ENCODE measurements at places on chromosomes 1 and 21.

DNA sequence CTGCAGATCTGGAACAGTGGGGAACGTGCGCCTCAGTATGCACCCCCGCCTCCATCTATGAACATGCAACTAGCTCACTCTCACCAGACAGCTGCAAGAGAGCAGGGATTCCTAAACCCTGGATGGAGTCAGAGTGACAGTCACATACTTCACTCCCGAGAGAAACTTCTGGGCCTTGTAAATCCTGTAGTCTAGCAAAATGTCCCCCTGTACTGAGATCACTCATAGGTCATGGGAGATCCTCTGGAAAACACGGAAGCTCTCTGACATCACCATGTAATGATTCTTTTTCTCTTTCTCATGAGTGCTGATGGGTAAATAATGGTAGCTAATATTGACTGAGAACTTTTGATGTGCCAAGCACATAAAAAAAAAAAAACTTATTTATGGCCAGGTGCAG, 23.4 kb upstream of the TARDBP start:
- no peak for DNase-seq

DNA sequence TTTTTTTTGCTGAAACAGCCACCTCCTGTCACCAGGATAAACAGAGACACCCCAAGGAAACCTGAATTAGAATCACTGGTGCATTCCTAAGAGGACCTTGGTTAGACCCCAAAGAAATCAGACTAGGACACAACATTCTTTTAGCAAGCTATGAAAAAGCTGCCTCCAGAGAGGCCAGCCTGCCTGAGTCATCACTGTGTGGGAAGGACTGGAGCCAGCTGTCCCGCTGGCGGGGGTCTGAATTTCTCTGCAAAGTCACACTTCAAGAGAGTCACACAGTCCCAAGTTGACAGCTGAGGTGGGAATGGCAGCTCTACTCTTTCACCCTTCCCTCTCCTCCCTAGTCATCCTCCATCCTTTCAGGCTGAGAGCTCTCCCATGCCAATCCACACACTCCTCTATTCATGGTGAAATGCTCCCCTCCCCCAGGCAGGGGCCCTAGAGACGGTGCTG, 405.0 kb upstream of the POU3F1 start:
- DNase-seq = no peak

DNA sequence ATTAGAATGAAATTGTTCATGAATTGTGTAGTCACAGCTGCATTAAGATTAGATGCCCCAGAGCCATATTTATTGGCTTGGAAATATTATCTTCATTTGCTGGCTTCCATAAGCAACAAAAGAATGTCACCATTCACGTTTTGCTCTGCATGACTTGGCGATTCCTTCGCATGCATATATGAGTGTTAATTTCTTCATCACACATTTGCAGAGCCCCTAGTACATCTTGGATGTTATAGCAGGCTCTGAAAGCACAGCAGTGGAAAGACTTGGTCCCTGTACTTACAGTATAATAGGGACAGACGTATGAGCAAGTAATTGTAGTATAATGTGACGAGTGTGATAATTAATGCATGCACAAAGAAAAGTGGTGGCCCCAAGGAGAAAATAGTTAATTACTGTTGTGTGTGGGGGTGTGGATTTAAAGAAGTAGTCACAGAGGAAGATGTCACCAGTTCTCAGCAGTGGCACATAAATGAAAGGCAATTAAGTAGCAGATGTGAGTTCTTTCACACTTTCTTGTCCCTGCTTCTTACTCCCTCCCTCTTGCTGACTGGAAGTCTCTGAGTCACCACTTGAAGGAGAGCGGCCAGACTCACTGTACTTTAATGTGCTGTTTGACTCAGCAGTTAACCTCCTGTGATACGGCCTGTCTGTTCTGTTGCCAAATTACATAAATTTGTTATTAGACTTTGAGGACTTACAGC, 21.0 kb downstream of the S100A10 start:
- peak; percentile 27 for DNase-seq

DNA sequence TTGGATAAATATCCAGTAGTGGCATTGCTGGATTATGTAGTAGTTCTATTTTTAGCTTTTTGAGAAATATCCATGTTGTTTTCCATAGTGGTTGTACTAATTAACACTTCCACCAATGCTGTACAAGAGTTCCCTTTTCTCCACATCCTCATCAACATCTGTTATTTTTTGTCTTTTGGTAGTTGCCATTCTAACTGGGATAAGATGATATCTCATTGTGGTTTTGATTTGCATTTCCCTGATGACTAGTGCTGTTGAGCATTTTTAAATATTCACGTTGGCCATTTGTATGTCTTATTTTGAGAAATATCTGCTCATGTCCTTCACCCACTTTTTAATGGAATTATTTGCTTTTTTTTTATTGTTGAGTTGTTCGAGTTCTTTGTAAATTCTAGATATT, 183.9 kb downstream of the PTPRU start:
- no peak for DNase-seq

DNA sequence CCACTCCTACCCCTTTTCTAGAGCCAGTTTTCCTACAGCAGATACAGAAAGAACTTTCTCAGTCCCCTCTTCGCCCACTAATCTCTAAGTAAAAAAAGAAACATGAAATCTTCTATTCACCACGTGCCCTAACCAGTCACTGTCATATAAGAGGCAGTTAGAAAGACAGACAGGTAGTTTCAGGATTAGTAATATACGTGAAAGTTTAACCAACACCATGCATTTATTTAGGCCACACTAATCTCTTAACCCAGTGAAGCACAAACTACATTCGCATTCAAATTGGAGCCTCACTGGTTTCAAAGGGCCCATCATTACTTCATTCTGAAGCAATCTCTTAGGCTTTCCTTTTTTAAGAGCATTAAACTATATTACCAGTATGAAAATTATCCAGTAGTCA, 10.1 kb downstream of the GPATCH2 start:
- no peak for DNase-seq

DNA sequence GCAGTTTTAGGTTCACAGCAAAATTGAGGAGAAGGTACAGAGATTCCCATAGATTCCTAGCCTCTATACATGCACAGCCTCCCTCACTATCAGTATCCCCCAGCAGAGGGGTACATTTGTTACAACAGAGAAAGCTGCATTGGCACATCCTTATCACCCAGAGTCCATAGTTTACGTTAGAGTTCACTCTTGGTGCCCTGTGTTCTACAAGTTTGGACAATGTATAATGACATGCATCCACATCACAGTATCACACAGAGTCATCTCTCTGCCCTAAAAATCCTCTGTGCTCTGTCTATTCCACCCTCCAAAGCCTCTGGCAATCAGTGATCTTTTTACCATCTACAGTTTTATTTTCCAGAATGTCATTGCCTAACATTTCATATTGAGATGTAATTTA, 22.3 kb upstream of the RGS16 start:
- no peak for DNase-seq

DNA sequence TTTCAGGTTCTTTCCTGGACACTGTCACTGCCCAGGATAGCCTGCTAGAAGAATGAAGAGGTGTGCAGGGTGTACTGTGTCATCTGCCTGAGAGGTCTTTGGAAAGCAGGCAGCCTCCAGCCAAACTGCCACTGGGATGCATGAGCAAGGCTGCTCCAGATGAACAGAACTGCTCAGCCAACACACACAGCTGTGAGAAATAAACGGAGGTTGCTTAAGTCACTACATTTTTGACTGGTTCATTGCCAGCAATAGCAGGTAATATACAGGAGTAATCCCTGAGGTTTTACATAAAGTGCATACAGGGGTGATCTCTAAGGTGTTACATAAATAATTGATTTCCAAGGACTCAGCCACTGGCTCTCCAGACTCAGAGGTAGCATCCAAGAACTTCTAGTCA, 516.9 kb downstream of the BRINP3 start:
- no peak for DNase-seq

- no peak for DNase-seq
These were observed 36.2 kb downstream of the CASQ2 start for GRCh38 chr1:115732316-115732715.

DNA sequence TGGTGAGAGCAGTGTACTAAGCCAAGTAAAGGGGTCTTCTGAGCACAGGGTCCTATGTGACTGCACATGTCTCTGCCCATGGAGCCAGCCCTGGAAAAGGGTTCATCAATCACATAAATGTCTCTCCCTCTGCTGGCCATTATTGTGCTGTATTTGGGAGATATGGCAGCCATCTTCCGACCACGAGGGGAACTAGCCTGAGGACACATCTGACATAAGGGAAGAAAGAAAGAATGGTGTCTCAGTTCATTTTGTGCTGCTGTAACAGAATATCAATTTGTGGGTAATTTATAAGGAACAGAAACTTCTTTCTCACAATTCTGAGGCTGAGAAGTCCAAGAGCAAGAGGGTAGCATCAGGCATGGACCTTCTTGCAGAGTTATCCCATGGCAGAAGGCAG, 55.1 kb upstream of the GJA5 start:
- no peak for DNase-seq

GRCh38 chr1:19472174-19472573, 13.2 kb downstream of the CAPZB start:
- no peak for DNase-seq

DNA sequence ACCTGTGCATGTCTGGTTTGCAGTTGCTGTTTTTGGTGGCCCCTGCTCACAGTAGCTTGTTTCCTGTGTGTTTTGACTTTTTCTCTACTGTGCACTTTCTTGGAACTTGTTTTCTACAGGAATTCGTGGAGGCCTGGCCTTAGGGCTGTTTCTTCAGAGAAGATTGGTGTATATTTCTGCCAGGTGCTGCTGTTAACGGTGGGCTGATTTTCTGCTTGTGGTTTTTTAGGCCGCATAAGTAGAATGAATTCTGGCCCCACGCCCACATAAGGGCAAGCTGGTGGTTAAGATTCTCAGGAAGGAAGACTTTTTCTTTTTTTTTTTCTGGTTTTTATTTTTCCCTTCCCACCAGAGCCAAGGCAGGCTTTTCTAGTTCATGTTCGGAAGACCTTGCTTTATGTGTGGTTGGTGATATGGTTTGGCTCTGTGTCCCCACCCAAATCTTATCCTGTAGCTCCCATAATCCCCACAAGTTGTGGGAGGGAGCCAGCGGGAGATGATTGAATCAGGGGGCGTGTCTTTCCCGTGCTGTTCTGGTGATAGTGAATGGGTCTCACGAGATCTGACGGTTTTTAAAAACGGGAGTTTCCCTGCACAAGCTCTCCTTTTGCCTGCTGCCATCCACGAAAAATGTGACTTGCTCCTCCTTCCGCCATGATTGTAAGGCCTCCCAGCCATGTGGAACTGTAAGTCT, 71.5 kb upstream of the DISP3 start:
- peak; percentile 14 for DNase-seq

- no peak for DNase-seq
These were observed 104.3 kb downstream of the RYR2 start for GRCh38 chr1:237146241-237146640.

- no peak for DNase-seq
These were observed 60.7 kb downstream of the HSF2BP start for GRCh38 chr21:43598416-43599120.

DNA sequence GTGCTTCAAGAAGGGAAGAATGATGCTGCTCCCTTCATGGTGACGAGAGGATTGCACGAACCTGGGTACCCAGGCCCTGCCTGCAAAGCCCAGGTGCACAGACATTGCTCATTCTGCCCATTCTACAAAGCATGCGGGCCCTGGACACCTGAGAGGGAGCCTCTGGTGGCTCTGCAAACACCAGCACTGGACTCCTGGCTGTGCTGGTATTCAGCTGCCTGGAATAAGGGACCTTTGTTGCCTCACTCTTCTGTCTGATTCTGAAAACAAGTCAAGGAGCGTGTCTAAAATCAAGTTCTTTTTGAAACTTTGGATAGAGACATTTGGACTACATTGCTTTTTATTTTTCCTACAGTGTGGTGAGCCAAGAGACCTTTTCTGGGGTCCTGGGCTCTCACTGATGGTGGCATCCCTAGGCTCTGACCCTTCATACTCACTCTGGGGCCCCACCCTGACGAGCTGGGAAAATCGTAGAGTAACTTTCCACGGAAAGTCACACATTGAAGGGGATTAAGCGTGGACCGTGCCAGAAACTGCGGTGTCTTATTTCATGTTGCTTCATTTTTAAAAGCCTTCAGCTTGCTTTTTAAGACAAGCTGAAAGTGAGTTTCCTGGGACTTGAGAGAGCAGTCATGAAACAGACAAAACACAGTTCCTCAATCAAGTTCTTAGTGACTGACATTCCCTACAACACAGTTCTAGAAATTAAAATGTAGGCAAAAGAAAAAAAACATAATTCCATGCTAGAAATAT, 24.0 kb downstream of the ABCA4 start:
- DNase-seq = no peak

- DNase-seq = no peak
These were observed 20.3 kb downstream of the CD1B start for GRCh38 chr1:158311066-158311465.

GRCh38 chr1:198837278-198838021, 198.6 kb downstream of the PTPRC start:
- DNase-seq = no peak

GRCh38 chr1:24139841-24140425, 3.0 kb downstream of the IL22RA1 start:
- no peak for DNase-seq

All from CD4-positive, alpha-beta T cell treated with Interleukin-21 for 1 hour (primary cell).